AG08396 (cell line): ENCODE measurements at places on chromosomes 3 and 15.

- no peak for DNase-seq
Observed at GRCh38 chr3:71974786-71975185, 189.8 kb upstream of the PROK2 start.

GRCh38 chr15:66224946-66225345, 28.6 kb downstream of the MEGF11 start:
- no peak for DNase-seq

- no peak for DNase-seq
Observed at GRCh38 chr3:71692139-71692538, 33.1 kb downstream of the EIF4E3 start.

DNA sequence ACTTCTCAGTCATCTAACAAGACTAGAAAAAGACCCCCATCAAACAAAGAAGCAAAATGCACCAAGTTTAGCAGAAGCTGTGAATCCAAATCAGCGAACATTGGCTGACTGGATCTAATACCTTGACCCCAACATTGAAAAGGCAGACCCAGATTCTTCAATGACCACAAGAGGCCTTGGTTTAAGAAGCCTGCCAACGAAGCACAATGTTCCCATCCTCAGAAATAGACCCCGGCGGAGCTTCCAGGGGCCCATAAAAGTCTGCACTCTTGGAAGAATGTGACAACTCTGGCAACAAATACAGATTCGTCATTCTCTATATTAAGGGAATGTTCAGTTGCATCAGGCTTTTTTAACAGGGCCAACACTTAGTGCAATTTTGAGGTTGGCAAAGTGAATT, 112.8 kb upstream of the BCL6 start:
- no peak for DNase-seq

DNA sequence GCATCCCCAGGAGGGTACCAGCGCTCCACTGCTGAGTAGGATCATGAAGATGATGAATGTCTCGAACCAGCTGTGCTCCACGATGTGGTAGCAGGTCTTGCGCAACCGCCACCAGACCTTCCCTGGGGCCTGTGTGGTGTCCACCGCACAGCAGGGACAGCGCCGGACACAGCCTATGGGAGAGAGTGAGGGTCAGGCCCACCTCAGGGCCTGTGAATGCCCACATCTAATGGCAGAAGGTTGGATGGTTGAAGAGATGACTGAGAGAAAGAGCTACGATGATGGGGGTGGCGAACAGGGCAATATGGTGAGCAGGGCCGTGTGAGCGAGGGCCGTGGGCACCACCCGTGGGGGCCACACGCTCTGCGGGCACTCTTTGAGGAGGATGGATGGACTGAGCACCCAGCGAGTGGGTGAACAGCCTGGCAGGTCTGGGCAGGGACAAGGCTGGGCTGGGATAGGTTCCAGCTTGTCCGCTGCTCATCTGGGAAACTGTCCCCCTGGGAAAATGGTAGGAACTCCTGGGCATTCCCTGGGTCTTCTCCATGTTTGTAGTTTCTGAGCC, 74.1 kb downstream of the SCN5A start:
- DNase-seq = no peak

- DNase-seq = no peak
Observed at GRCh38 chr15:33243393-33243792, 48.9 kb upstream of the FMN1 start.

GRCh38 chr3:104805042-104805441, 561.7 kb upstream of the ALCAM start:
- DNase-seq = no peak
